ENCODE measurements at places on chromosomes 1 and 21.

- DNase-seq, result no peak
These were observed 32.7 kb upstream of the CRB1 start for GRCh38 chr1:197235355-197235754.

DNA sequence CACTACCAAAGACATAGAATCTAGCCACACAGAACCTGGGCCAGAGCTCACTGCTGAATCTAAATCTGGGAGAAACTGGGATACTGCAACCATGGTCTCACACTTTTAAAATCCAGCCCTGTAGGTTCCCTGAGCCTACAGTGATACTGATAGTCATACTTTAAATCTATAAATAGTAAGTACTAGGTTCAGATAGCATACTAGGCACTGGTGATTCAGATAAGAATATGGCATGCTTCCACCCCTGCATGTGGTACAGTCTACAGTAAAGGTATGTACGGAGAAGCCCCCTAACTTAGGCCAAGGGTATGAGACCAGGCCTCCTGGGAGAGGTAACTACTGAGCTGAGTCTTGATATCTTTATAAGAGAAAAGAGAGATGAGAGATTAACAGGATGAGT is 193.3 kb upstream of the HMGB4 start:
- no peak for DNase-seq

DNA sequence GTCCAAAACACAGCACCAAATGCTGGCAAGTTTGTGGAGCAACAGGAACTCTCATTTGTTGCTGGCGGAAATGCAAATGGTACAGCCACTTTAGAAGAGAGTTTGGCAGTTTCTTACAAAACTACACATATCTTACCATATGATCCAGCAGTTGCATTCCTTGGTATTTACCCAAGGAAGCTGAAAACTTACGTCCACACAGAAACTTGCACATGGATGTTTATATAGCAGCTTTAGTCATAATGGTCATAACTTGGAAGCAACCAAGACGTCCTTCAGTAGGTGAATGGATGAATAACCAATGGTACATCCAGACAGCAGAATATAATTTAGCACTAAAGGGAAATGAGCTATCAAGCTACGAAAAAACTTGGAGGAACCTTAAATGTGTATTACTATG is 66.4 kb downstream of the MARK1 start:
- DNase-seq, result no peak

- DNase-seq, result no peak
These were observed 67.1 kb upstream of the GCLM start for GRCh38 chr1:93976291-93976690.

DNA sequence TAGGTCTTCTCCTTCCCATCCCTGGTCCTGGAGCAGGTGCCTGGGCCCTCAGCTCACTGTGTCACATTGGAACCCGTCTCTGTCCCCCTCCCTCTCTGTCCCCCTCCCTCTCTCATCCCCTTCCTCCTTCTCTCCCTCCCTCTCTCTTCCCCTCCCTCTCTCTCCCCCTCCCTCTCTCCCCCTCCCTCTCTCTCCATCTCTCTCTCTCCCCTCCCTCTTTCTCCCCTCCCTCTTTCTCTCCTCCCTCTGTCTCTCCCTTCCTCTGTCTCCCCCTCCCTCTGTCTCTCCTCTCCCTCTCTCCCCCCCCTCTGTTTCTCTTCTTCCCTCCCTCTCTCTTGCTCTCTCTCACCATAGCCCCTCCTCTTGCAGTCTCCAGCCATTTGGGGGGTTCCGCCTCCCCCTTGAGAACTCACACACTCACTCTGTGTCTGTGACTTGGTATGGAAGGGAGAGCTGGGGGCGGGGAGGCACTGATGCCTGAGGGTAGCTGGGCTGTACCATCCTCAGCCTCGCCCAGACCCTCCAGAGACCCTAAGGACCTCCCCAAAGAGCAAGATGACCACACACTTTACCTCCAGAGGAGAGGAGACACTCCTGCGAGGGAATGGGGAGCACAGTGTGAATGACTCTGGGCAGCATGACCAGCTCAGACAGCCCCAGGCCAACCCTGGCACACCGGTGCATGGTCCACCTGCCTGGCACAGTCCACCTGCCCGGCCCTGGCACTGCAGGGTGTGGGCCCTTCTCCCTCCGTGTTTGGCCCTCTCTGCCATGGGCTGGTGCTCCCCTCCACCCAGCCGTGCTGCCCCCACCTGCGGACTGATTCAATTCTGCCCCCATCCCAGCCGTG is 102.8 kb upstream of the ARHGEF16 start:
- no peak for DNase-seq

GRCh38 chr1:56780128-56780750 is 39.0 kb downstream of the FYB2 start:
- DNase-seq, result no peak

Data from cortex of kidney (tissue), 1 donor.